ENCODE measurements at places on chromosomes 12 and 14.
A peak's percentile ranks its signal among the peaks of the same experiment; 100 is the strongest.

GRCh38 chr14:61090432-61091216 is 109.6 kb downstream of the SLC38A6 start:
- no peaks in the 10 kb centered on the region for H3K36me3 ChIP-seq
- H3K4me1 ChIP-seq: no peaks in the 10 kb centered on the region
- H3K27ac ChIP-seq: no peak overlapping the region
- H3K27me3 ChIP-seq: no peaks in the 10 kb centered on the region

DNA sequence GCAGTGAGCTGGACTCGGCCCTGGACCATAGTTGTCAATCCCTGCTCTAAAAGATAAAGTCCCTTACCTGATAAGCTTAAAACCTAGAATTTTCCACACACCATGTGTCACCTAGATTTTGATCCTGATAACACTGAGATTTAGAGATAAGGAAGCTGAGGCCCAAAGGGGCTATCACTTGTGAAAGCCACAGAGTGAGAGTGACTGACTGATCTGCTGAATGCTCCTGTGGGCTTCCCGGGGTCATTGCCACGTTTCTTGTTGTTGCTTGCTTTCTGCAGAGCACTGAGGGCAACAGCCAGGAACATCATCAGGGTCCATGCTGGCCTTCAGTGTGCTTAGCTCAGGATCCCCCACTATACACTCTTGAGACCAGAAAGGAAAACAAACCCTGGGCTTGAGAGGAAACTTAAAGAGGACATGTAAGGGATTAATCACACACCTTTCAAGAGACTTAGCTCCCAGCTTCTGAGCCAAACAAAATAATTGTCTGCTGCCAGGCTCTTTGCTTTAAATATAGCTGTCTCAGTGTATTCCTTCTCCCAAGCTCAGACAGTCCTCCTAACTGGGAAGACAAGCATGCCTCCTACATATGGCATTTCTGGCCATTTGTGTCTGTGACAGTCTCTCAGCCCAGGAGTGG is 82.6 kb upstream of the ARHGAP5 start:
- no peaks in the 10 kb centered on the region for H3K4me1 ChIP-seq
- DNase-seq: no peak
- H3K27ac ChIP-seq: no peak overlapping the region
- no peak overlapping the region for H3K4me3 ChIP-seq

DNA sequence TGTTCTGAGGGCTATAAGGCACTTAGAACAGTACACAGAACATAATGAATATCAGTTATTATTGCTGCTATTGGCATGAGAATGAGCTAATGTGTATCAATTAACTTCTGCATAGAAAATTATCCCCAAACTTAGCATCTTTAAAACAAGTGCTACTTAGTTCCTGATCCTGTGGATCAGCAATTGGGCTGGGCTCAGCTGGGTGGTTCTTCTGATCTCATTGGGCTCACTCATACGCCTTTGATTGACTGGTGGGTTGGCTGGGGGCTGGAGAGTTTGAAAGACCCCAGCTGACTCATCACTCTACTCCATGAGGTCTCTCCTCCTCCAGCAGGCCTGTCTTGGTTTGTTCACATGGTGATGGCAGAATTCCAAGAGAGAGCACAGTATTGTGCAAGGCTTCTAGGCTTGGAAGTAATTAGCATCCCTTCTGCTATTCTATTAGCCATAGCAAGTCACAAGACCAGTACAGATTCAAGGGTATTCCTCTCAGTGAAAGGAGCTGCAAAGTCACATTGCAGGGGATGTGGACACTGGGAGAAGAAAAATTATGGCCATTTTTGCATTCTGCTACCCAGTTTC is 27.2 kb upstream of the HSPB8 start:
- H3K36me3 ChIP-seq: no peaks in the 10 kb centered on the region
- H3K4me3 ChIP-seq: no peak overlapping the region
- no peak overlapping the region for H3K27ac ChIP-seq

DNA sequence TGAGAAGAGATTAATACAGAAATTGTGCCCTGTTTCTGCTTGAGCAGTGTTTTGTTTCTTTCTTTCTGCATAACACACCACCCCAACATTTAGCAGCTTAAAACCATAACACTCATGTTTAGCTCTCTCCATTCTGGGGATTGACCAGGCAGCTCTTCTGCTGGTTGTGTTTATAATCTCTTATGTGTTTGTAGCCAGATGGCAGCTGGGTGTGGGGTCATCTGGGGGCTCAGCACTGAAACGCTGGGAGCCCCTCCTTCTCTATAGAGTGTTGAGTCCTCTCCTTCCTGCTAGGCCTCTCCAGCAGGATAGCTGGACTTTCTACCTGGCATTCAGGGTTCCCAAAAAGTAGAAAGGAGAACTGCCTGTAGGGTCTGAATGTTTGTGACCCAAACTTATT is 270.6 kb downstream of the TTC8 start:
- no peak overlapping the region for H3K4me3 ChIP-seq
- no peaks in the 10 kb centered on the region for H3K27me3 ChIP-seq
- DNase-seq: no peak
- no peak overlapping the region for H3K27ac ChIP-seq
- no peaks in the 10 kb centered on the region for H3K4me1 ChIP-seq

DNA sequence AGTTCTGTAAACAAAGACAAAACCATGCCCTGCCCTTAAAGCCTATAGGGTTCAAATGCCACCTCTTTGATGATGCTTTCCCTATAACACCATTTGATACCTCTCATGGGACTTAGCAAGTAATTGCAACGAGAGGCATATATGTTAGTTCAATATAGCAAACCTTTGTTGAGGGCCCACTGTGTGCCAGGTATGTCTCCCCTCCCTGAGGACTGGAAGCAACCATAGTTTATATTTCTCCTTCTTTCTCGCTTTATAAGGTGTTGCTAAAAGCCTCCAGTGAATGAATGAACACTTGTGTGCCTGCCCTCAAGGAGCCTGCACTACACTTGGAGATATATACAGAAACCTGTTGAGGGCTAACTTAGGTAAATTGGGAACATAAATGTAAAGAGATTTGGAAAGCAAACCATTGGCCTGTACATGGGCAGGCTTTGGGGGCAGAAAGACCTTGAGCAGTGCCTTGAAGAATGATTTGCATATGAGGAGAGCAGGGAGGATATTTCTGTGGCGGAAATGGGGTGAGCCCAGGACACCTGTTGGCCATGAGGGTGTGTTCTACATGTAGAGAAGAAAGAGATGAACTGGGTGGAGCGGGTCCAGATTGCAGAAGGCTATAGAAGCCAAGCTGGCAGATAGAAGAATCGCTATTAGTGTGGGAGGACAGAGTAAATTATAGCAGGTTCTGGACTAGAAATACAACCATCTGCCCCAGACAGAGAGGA is 1.8 kb upstream of the CKAP4 start:
- H3K36me3 ChIP-seq: no peaks in the 10 kb centered on the region
- H3K4me1 ChIP-seq: peaks cover 34% of the 10 kb centered on the region
- H3K4me3 ChIP-seq: no peak overlapping the region
- DNase-seq: no peak
- H3K27ac ChIP-seq: peak overlapping the region; percentile 74

GRCh38 chr14:23174296-23175184 is 8.9 kb downstream of the SLC7A8 start:
- no peak overlapping the region for H3K4me3 ChIP-seq
- no peak for DNase-seq
- no peaks in the 10 kb centered on the region for H3K4me1 ChIP-seq
- H3K36me3 ChIP-seq: no peaks in the 10 kb centered on the region
- H3K27ac ChIP-seq: no peak overlapping the region

- no peak for DNase-seq
- H3K4me1 ChIP-seq: no peaks in the 10 kb centered on the region
- H3K4me3 ChIP-seq: no peak overlapping the region
- H3K27ac ChIP-seq: no peak overlapping the region
Observed at GRCh38 chr14:31283153-31283552, 75.6 kb upstream of the HECTD1 start.

GRCh38 chr12:53995002-53995377 is 5.0 kb upstream of the HOXC9 start:
- peaks cover 93% of the 10 kb centered on the region for H3K27me3 ChIP-seq
- H3K4me3 ChIP-seq: peak overlapping the region; percentile 64
- peaks cover 37% of the 10 kb centered on the region for H3K4me1 ChIP-seq
- no peak for DNase-seq
- no peak overlapping the region for H3K27ac ChIP-seq

GRCh38 chr12:94807951-94808350 is 157.6 kb upstream of the TMCC3 start:
- H3K36me3 ChIP-seq: no peaks in the 10 kb centered on the region
- no peak for DNase-seq
- H3K27me3 ChIP-seq: no peaks in the 10 kb centered on the region
- H3K4me3 ChIP-seq: no peak overlapping the region
- no peak overlapping the region for H3K27ac ChIP-seq

DNA sequence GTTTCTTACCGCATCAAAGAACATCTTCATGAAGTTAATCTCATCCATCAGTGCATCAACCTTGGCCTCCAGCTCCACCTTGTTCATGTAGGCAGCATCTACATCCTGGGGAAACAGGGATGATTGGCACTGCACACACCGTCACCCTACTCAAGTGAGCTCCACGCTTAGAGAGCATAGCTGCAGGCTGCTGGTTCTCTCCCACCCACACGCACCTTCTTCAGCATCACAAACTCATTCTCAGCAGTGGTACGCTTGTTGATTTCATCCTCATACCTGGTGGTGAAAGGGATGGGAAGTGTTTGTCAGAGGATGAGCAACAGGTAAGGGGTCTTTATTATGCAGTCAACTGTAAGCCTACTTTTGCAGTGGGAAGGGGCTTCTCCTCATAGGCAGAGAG is 2.3 kb downstream of the KRT5 start:
- H3K4me3 ChIP-seq: no peak overlapping the region
- H3K27ac ChIP-seq: no peak overlapping the region
- no peak for DNase-seq
- no peaks in the 10 kb centered on the region for H3K27me3 ChIP-seq
- no peaks in the 10 kb centered on the region for H3K36me3 ChIP-seq

GRCh38 chr14:89332031-89332430 is 85.0 kb downstream of the FOXN3 start:
- no peaks in the 10 kb centered on the region for H3K36me3 ChIP-seq
- no peak for DNase-seq
- H3K4me1 ChIP-seq: no peaks in the 10 kb centered on the region
- H3K4me3 ChIP-seq: no peak overlapping the region
- H3K27me3 ChIP-seq: no peaks in the 10 kb centered on the region
- H3K27ac ChIP-seq: no peak overlapping the region

- DNase-seq: peak; percentile 68
- H3K27ac ChIP-seq: peak overlapping the region; percentile 95
- H3K4me1 ChIP-seq: peaks cover 62% of the 10 kb centered on the region
- no peaks in the 10 kb centered on the region for H3K36me3 ChIP-seq
Observed at GRCh38 chr12:89862511-89863445, 154.1 kb upstream of the ATP2B1 start.

GRCh38 chr14:73936548-73936947 is 13.3 kb downstream of the FAM161B start:
- peaks cover 21% of the 10 kb centered on the region for H3K36me3 ChIP-seq
- no peaks in the 10 kb centered on the region for H3K27me3 ChIP-seq
- DNase-seq: no peak

GRCh38 chr12:18794000-18794399 is 56.1 kb downstream of the CAPZA3 start:
- no peaks in the 10 kb centered on the region for H3K27me3 ChIP-seq
- DNase-seq: no peak
- no peak overlapping the region for H3K4me3 ChIP-seq
- no peaks in the 10 kb centered on the region for H3K36me3 ChIP-seq
- H3K4me1 ChIP-seq: no peaks in the 10 kb centered on the region
- no peak overlapping the region for H3K27ac ChIP-seq

- no peak overlapping the region for H3K27ac ChIP-seq
- H3K27me3 ChIP-seq: no peaks in the 10 kb centered on the region
- H3K4me1 ChIP-seq: no peaks in the 10 kb centered on the region
- DNase-seq: no peak
Observed at GRCh38 chr12:85673921-85674420, 162.2 kb downstream of the RASSF9 start.

DNA sequence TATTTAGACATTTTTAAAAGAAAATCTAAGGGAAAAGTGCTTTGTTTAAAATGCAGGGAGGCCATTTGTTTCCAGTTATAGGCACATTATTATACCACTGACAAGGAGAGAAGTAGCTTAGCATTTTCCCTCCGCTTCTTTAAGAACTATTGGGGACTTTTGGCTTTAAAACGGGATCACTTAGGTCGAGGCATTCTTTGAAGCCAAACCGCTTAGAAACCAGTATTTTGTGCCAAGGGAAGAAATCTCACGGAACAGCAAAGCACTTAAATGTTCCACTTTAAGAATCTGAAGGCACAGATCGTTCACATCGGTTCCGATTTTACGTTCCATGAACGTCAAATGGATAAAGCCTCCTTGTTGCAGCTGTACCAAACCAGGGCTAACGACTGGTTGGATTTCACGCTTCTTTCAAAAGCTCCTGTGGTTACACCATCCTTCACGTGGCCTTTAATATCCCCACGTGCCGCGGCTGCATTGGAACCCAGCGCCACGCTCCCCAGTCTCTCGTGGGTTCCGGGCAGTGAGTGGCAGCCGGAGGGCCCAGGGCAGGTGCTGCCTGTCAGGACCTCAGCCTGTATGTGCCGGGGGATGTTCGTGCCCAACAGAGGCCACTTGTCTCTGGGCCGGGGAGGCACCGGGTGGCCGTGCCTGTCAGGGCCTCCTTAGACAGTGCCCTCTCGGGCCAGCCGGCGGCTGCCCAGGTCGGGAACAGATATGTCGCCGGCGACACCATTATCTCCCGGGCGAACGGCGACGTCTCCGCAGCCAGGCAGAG is 195.4 kb downstream of the KIF26A start:
- H3K36me3 ChIP-seq: no peaks in the 10 kb centered on the region
- no peaks in the 10 kb centered on the region for H3K27me3 ChIP-seq
- no peak overlapping the region for H3K27ac ChIP-seq
- no peak overlapping the region for H3K4me3 ChIP-seq
- no peaks in the 10 kb centered on the region for H3K4me1 ChIP-seq

GRCh38 chr12:38892087-38892786 is 13.2 kb downstream of the CPNE8 start:
- no peaks in the 10 kb centered on the region for H3K27me3 ChIP-seq
- no peaks in the 10 kb centered on the region for H3K4me1 ChIP-seq
- DNase-seq: no peak

DNA sequence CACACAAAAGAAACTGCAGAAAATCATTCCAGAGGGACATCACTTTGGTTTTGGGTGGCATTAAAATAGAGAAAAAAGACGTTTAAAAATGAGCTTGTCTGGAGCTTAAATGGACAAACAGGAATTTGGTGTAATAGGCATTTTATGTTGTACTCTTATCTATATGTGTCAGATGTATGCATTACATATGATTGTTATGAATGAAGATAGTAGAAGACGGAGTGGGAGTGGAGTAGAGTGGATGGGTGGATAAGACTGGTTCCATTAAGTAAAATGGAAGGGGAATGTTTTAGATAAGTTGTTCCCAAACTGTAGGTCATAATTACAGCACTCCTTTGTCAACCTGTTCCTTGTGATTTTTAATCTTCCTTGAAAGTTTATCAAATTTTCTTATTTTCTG is 1.9 kb downstream of the CCDC91 start:
- H3K4me3 ChIP-seq: no peak overlapping the region
- H3K27ac ChIP-seq: no peak overlapping the region
- H3K4me1 ChIP-seq: peaks cover 34% of the 10 kb centered on the region
- no peaks in the 10 kb centered on the region for H3K27me3 ChIP-seq
- no peak for DNase-seq

All from CD4-positive, alpha-beta memory T cell (primary cell).